Fibroblast of lung (primary cell): ENCODE measurements at places on chromosomes 7 and 10. TPM values are rescaled to one million over a fixed set of nuclear protein-coding genes. Genes with fewer than 3 reads are reported as not detected.

GRCh38 chr10:68121852-68122251 is 12.6 kb downstream of the MYPN start:
- H3K36me3 ChIP-seq: no peaks in the 10 kb centered on the region
- no peak overlapping the region for H3K27ac ChIP-seq
- no peak overlapping the region for H3K4me3 ChIP-seq
- H3K27me3 ChIP-seq: no peaks in the 10 kb centered on the region
- no peaks in the 10 kb centered on the region for H3K4me1 ChIP-seq

DNA sequence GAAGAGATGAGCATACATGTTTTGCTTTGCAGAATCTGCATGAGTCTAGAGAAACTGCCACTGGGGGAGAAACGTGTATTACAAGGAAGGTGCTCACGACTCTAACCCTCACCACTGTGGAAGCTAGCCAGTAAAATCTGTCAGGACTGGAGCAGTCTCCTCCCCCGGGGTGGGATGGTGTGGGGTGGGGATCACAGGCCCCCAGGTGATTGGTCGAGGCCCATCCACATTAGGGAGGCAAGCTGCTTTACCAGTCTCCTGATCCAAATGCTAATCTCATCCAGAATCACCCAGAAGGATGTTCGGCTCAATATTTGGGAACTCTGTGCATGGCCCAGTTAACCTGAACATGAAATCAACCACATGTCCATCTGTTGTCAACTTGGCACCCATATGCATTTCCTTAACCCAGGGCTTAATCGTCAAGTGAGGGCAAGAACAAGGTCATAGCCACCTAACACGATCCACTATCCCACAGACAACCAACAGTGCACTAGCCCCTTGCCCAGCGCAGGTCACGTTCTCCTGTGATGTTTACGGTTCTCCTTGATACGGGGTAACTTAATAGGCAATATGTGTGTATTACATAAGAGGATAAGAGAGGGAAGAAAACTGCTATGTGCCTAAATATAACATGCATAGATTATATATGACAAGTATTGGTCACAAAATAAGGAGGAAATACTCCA is 40.8 kb downstream of the DNAJB6 start:
- no peaks in the 10 kb centered on the region for H3K27me3 ChIP-seq
- no peaks in the 10 kb centered on the region for H3K4me1 ChIP-seq
- no peak overlapping the region for H3K4me3 ChIP-seq
- DNase-seq: no peak
- peaks cover 7% of the 10 kb centered on the region for H3K36me3 ChIP-seq

- H3K36me3 ChIP-seq: no peaks in the 10 kb centered on the region
- DNase-seq: no peak
- no peak overlapping the region for H3K27ac ChIP-seq
- H3K4me3 ChIP-seq: no peak overlapping the region
- H3K4me1 ChIP-seq: no peaks in the 10 kb centered on the region
Measured at GRCh38 chr7:31047313-31048146, 4.6 kb upstream of the ADCYAP1R1 start.

DNA sequence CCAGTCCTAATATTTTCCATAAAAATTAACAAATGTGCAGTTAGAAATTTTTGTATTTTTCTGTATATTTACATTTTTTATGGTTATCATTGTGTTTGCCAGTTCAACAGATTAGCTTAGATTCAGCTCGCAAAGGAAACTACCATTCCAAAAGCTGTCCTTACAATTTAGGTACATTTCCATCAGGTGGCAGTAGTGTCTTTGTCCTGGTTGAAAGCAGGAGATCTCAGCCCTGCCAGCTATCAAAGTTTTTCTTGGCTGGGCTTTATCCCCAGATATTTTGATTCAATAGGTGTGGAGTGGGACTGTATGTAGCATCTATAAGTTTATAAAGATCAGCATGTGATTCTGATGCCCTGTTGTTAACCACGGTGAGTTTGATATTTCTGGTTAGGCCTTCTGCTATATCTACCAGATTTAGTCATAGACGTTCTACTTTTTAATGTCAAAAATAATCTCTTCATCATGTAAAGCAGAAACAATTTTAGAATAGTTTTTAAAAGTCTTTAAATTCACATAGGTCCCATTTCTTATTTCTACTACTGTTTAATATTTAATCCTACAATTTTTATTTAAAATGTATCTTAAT is 15.5 kb upstream of the ICA1 start:
- no peaks in the 10 kb centered on the region for H3K4me1 ChIP-seq
- no peak overlapping the region for H3K27ac ChIP-seq
- no peaks in the 10 kb centered on the region for H3K36me3 ChIP-seq

- no peak overlapping the region for H3K27ac ChIP-seq
- H3K4me1 ChIP-seq: no peaks in the 10 kb centered on the region
- H3K4me3 ChIP-seq: no peak overlapping the region
- no peak for DNase-seq
- H3K27me3 ChIP-seq: no peaks in the 10 kb centered on the region
Measured at GRCh38 chr7:125089171-125089570, 159.5 kb upstream of the POT1 start.

DNA sequence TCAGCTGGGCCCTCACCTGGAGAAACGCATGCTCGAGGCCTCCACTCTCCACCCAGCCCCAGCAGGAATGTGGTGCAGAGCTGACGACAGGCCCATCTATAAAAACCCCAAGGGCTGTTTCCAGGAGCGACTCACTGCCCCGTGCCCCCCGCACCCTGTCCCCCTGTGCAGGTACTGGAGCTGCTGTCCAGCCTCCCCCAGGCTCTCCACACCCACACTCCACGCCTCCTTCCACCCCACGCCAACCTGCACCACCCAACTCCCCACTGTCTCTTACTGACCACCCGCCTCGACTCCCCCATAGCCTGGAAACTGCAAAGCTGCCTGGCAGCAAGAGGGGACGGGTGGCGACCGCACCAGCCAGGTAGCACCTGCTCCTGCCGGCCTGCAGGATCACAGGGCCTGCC is 43.3 kb downstream of the DIP2C start:
- H3K27me3 ChIP-seq: no peaks in the 10 kb centered on the region
- no peak overlapping the region for H3K27ac ChIP-seq
- H3K36me3 ChIP-seq: peaks cover under 1% of the 10 kb centered on the region
- H3K4me3 ChIP-seq: no peak overlapping the region
- peaks cover 3% of the 10 kb centered on the region for H3K4me1 ChIP-seq

STEAP4 gene
- 0.88 and 0.94 TPM in 2 replicates for polyA plus RNA-seq

DNA sequence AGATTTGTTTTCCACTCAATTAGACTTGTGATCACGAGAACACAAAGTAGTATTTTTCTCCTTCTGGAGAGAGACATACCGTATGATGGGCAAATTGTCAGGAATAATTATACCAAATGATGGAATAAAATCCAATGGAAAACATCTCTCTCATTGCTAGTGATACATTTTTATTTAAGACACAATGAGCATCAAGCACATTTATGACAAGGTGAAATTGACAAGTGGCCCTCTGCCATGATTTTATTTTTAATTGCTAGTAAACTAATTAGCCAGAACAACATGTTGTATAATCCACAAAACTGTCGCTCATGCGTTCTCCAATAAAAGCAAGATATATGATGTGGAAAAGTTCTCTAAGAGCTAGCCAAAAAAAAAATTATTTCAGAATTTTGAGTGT is 620.8 kb downstream of the AUTS2 start:
- no peak overlapping the region for H3K27ac ChIP-seq
- H3K4me3 ChIP-seq: no peak overlapping the region
- no peak for DNase-seq
- no peaks in the 10 kb centered on the region for H3K4me1 ChIP-seq
- no peaks in the 10 kb centered on the region for H3K27me3 ChIP-seq
- no peaks in the 10 kb centered on the region for H3K36me3 ChIP-seq

DNA sequence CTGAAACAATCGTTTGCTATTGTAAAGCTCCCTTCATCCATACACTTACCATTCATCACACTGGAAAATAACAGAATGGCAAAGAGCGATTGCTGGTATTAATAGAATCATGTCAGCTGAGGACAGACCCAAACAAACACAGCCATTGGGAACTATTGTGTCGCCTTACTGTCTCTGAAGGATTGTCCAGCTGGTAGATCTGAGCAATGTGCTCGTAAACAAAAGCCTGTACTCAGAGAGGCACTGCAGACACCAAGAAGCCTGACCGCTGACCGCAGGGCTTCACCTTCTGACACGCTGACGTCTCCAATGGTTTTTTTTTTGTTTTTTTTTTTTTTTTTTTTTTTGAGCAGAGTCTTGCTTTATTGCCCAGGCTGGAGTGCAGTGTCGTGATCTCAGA is 151.0 kb upstream of the FRMD4A start:
- no peak overlapping the region for H3K4me3 ChIP-seq
- no peaks in the 10 kb centered on the region for H3K27me3 ChIP-seq
- no peak overlapping the region for H3K27ac ChIP-seq
- H3K36me3 ChIP-seq: no peaks in the 10 kb centered on the region
- peaks cover 6% of the 10 kb centered on the region for H3K4me1 ChIP-seq

C10orf67 gene
- polyA plus RNA-seq: 0.09 and 0.16 TPM in 2 replicates

- no peaks in the 10 kb centered on the region for H3K36me3 ChIP-seq
- peaks cover 7% of the 10 kb centered on the region for H3K27me3 ChIP-seq
- DNase-seq: no peak
- H3K27ac ChIP-seq: no peak overlapping the region
- no peak overlapping the region for H3K4me3 ChIP-seq
Measured at GRCh38 chr7:44172803-44173424, 16.3 kb downstream of the GCK start.

GRCh38 chr10:30594077-30594476 is 35.5 kb downstream of the LYZL2 start:
- no peak overlapping the region for H3K27ac ChIP-seq
- peaks cover 13% of the 10 kb centered on the region for H3K27me3 ChIP-seq
- H3K36me3 ChIP-seq: no peaks in the 10 kb centered on the region
- no peaks in the 10 kb centered on the region for H3K4me1 ChIP-seq

ADRB1 gene
- not detected in 2 replicates for polyA plus RNA-seq

DNA sequence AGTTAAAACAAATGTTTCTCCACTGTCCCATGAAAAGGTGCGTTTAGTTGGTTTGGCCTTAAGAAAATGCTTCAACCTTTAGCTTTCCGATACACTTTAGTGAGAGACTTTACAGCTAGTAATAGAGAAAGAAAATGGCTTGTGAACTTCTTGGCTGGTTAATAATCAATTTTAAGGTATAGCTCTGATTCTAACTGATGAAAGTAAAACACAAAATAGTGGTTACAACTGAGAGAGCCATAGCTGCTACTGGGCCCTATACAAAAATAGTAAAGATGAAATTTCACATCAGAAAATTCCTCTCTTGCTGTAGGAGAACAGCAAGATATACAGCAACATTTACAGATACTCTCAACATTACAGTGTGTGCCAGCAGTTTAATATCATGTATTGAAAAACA is 371.4 kb downstream of the PHTF2 start:
- H3K4me1 ChIP-seq: no peaks in the 10 kb centered on the region
- no peak overlapping the region for H3K4me3 ChIP-seq
- H3K27ac ChIP-seq: no peak overlapping the region
- DNase-seq: no peak
- H3K36me3 ChIP-seq: no peaks in the 10 kb centered on the region
- no peaks in the 10 kb centered on the region for H3K27me3 ChIP-seq

DNA sequence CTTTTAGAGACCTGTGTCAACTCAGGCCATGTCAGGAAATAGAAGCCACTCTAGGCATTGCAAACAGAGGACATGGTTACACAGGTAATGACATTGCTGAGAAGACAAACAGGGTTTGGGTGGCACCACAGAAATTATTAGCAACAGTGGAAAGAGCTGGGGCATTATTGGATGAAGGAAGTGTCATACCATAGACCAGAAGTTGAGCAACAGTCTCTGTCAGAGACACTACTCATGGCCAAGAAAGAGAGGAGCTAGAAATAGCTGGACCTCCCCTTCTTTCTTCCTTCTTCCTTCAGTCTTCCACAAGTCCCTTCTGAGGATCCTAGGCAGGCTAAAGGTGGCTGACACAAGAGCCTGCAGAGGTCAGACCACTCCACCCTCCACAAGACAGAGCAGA is 4.2 kb upstream of the LIPA start:
- H3K27ac ChIP-seq: no peak overlapping the region
- H3K4me1 ChIP-seq: peaks cover 4% of the 10 kb centered on the region
- no peak overlapping the region for H3K4me3 ChIP-seq
- H3K27me3 ChIP-seq: no peaks in the 10 kb centered on the region
- no peaks in the 10 kb centered on the region for H3K36me3 ChIP-seq
- DNase-seq: no peak

CAV1 gene
- 1,245 and 1,327 TPM in 2 replicates for polyA plus RNA-seq
